ENCODE measurements at places on chromosomes 11 and 22.

GRCh38 chr22:29692327-29692640 is 27.5 kb upstream of the CABP7 start:
- DNase-seq: no peak

DNA sequence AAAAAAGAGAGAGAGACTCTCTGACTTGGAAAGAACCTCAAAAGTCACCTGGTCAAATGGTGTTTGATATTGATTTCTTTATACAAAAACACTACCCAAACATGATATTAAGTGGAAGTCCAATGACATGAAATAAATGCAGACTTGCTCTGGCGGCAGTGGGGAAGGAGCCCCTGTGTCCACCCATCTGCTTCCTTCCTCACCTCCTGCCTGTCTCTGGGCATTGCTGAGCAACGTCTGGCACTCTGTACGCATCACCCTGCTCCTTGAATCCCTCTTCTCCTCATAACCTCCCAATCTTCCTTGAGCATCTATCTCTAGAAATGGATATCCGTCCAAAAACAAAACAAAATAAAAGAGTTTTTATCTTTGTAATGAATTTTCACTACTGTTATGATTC is 39.9 kb upstream of the GRAMD1B start:
- DNase-seq: no peak

GRCh38 chr11:88683024-88683423 is 345.5 kb upstream of the CTSC start:
- no peak for DNase-seq

DNA sequence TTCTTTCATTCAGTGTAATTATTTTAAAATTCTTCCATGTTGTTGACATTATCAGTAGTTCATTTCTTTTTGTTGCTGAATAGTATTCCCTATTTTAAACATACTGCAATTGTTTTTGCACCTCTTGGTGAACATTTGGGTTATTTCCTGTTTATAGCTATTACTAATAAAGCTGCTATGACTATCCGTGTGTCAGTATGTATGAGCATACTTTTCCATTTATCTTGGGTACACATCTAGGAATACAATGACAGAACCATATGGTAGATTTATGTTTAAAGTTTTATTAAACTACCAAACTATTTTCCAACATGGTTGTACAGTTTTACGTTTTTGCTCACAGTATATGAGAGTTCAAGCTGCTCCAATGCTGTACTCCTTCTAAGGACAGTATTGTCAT is 22.0 kb upstream of the FIBIN start:
- no peak for DNase-seq

DNA sequence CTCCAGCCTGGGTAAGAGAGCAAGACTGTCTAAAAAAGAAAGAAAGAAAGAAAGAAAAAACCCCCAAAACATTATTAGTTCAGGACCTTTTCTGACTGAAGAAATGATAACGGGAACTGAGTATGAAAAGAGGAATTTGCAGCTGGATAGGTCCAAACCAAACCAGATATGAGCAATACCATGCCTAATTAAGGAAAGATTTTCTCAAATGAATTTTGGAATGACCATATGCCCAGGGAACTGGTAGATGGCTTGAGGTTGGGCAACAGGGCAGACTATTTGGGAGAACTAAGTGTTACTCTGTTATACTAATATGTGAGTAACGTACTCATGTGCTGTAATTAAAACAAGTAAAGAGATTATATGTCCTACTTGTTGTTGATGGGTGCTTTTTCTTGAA is 186.1 kb downstream of the TMEM135 start:
- no peak for DNase-seq
